AG04449 (cell line): ENCODE measurements at places on chromosomes 4 and X.

- no peak for DNase-seq
Measured at GRCh38 chr4:171025343-171025742, 787.9 kb upstream of the GALNTL6 start.

- DNase-seq: no peak
Measured at GRCh38 chr4:155953151-155954117, at the start of gene CTSO. TSS of gene CTSO (minus strand) at chr4:155953866. CDS start at chr4:155953847, 19 bp downstream.

- DNase-seq: no peak
Measured at GRCh38 chrX:49101629-49101984, 21.9 kb upstream of the WDR45 start.

DNA sequence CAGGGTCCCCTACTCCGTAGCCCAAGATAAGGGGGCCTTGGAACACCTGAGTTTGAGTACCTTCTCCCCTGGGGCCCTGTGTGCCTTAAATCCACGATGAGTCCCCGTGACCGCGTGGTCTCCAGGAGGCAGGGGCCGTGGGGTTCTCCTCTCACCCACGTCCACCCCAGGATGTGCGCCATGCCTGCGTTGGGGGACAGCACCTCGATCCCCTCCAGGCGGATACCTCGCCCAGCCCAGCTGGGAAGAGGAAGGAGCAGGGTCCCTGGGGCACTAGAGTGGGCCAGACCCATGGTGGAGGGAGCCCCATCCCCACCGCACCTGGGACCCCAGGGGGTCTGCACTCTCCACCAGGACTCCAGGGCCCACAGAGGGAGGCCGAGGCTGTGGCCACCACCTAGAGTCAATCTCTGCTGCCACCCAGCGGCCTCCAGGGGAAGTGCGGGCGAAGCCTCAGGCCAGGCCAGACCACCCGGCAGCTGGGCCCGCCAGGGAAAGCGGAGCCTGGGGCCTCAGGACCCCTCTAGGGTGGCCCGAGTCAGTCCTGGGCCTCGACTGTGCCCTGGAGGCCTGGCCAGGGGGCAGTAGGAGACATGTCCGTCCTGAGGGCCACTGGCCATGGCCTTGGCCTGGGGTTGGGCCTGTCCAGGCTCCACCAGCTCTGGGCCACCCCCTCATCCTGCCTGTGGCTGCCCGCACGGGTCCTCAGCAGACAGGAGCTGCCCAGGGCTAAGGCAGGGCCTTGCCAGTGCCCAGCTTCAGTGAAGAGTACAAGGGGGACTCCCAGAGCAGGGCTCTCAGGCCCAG, 55.0 kb downstream of the FAM53A start:
- DNase-seq: no peak
